Activated CD4-positive, alpha-beta T cell treated with anti-CD3 and anti-CD28 coated beads, Interleukin-2, amount 10 ng/mL, durations not matched to agents 7 days and 5 days (primary cell): ENCODE measurements at places on chromosomes 16 and 17.

- peaks cover 80% of the 10 kb centered on the region for H3K36me3 ChIP-seq
- H3K4me1 ChIP-seq, result peaks cover 92% of the 10 kb centered on the region
- DNase-seq, result no peak
- peak overlapping the region; percentile 94 for H3K27ac ChIP-seq
- H3K27me3 ChIP-seq, result no peaks in the 10 kb centered on the region
These were observed 141.5 kb upstream of the CHMP6 start for GRCh38 chr17:80850109-80850508.

GRCh38 chr17:67082107-67082506 is 37.8 kb downstream of the CACNG1 start:
- no peak overlapping the region for H3K4me3 ChIP-seq
- peaks cover 31% of the 10 kb centered on the region for H3K36me3 ChIP-seq
- H3K4me1 ChIP-seq, result peaks cover 26% of the 10 kb centered on the region
- no peaks in the 10 kb centered on the region for H3K27me3 ChIP-seq
- DNase-seq, result no peak

GRCh38 chr16:88649924-88650748 is 717 bp downstream of the CYBA start:
- no peaks in the 10 kb centered on the region for H3K27me3 ChIP-seq
- peak overlapping the region; percentile 89 for H3K4me3 ChIP-seq
- H3K36me3 ChIP-seq, result peaks cover 11% of the 10 kb centered on the region
- H3K27ac ChIP-seq, result peak overlapping the region; percentile 89
- DNase-seq, result peak; percentile 47

DNA sequence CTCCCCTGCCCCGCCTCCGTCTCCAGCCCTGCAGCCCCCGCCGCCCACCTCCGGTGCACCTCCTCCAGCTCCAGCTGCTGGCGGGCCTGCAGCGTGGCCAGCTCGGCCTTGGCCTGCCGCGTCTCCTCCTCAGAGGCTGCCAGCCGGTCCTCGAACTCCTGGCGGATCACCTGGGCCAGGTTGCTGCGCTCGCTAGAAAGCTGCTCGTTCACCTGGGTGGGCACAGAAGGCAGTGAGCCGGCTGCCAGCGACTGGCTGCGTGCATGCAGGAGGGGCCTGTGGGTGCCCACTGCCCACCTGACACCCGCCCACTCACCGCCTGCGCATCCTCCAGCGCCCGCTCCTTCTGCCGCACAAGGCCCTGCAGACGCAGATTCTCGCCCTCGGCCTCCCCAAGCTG is 24.6 kb upstream of the AATK start:
- no peaks in the 10 kb centered on the region for H3K27me3 ChIP-seq
- H3K27ac ChIP-seq, result no peak overlapping the region
- H3K4me3 ChIP-seq, result no peak overlapping the region
- H3K36me3 ChIP-seq, result no peaks in the 10 kb centered on the region

DNA sequence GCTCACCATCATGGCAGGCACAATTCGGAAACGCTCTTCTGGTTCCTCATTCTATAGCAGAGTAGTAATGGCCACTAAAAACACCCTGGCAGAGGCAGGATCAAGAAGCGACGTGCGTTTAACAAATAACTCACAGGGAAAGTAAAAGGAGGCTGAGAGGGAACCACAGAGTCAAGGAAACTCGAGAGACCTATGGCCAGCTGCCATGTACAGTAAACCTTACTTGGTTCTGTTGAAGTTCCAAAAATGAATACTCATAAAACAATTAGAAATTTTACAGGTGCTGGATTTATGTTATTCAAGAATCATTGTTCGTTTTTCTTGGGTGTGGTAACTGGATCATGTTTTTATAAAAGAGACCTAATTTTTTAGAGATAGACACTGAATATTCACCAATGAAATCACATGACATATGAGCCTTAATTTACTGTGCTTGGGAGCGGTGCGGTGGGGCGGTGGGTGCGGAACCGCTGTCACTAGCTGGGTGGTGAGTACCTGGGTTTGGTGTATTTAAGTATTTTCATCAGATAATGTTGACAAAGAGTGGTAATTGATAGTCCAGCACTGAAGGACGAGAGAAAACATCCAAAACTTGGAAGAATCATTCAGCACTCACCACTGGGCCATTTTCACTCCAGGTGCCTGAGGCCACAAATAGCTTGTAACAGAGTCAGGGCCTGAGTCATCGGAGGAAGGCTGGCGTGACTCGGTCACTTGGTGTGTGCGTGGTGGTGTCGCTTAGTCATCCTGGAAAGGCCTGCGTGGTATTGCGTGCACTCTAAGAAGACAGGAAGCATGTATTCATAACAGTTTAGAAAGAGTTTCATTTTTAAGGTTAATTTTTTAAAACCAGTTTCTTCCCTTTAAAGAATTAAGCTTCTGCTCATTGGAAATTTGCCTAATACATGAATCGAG is 135.4 kb upstream of the CHMP6 start:
- no peaks in the 10 kb centered on the region for H3K27me3 ChIP-seq
- H3K4me3 ChIP-seq, result peak overlapping the region; percentile 15
- H3K4me1 ChIP-seq, result peaks cover 92% of the 10 kb centered on the region
- H3K36me3 ChIP-seq, result peaks cover 71% of the 10 kb centered on the region
- peak; percentile 88 for DNase-seq

DNA sequence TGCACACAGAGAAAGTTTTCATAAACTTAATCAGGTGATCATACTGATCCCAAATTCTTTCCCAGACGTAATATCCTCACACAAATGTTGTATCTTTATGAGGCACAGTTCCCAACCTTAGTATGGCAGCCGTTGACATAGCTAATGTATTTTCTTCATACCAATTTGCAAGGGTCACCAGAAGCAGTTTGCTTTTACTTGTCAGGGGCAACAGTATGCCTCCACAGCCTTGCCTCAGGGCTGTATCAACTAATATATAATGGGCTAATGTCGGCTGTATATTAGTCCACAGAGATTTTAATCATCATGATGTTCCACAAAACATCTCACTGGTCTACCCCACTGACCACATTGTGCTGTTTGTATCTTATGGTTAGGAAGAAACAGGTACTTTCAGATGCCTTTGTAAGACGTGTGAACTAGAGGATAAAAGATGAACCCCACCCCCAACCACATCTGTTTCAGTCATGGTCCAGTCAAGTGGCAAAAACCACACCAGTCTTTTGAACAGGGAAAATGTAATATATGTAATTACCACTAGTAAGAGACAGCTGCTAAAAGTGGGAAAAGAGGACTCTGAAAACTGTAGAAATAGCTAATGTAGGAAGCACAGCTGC is 55.2 kb downstream of the GAN start:
- peaks cover 15% of the 10 kb centered on the region for H3K36me3 ChIP-seq
- H3K27ac ChIP-seq, result no peak overlapping the region
- peaks cover 12% of the 10 kb centered on the region for H3K4me1 ChIP-seq
- DNase-seq, result no peak

- no peaks in the 10 kb centered on the region for H3K27me3 ChIP-seq
- H3K36me3 ChIP-seq, result no peaks in the 10 kb centered on the region
- peaks cover 5% of the 10 kb centered on the region for H3K4me1 ChIP-seq
- DNase-seq, result no peak
- no peak overlapping the region for H3K27ac ChIP-seq
These were observed 193.0 kb downstream of the SPECC1 start for GRCh38 chr17:20202141-20202621.

- H3K36me3 ChIP-seq, result peaks cover 79% of the 10 kb centered on the region
- peak overlapping the region; percentile 96 for H3K27ac ChIP-seq
- peaks cover 65% of the 10 kb centered on the region for H3K4me1 ChIP-seq
These were observed 669 bp downstream of the RNF167 start for GRCh38 chr17:4940555-4941318.

- no peak for DNase-seq
- H3K36me3 ChIP-seq, result no peaks in the 10 kb centered on the region
- H3K27me3 ChIP-seq, result no peaks in the 10 kb centered on the region
- H3K27ac ChIP-seq, result no peak overlapping the region
- peaks cover 43% of the 10 kb centered on the region for H3K4me1 ChIP-seq
These were observed 70.1 kb downstream of the AMFR start for GRCh38 chr16:56355221-56355620.

DNA sequence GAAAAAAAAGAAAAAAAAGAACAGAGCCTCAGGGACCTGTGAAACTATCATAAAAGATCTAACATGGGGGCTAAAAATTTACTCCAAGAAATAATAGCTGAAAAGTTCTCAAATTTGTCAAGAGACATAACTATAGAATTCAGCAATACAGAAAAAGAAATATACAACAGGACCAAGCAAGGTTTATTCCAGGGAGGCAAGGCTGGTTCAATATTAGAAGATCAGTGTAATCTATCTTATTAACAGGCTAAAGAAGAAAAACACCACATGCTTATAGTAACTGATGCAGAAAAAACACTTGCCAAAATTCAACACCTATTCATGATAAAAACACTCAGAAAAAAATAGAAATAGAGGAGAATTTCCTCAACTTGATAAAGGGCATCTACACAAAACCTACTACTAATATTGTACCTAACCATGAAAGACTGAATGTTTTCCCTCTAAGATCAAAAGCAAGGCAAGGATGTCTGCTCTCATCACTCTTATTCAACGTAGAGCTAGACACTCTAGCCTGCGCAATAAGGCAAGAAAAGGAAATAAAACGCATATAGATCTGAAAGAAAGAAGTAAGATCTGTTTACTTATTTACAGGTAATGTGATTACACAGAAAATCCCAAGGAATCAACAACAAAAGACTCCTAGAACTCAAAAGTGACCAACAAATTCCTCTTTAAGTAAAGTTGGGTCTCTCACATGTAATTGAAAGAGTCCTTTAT is 1.2 kb upstream of the ACSM3 start:
- no peaks in the 10 kb centered on the region for H3K27me3 ChIP-seq
- H3K36me3 ChIP-seq, result peaks cover 12% of the 10 kb centered on the region
- peaks cover 28% of the 10 kb centered on the region for H3K4me1 ChIP-seq
- no peak for DNase-seq
- peak overlapping the region; percentile 89 for H3K27ac ChIP-seq
- H3K4me3 ChIP-seq, result peak overlapping the region; percentile 79

GRCh38 chr17:40717776-40718175 is 14.2 kb upstream of the KRT24 start:
- no peak for DNase-seq
- no peak overlapping the region for H3K4me3 ChIP-seq
- no peaks in the 10 kb centered on the region for H3K4me1 ChIP-seq
- H3K36me3 ChIP-seq, result no peaks in the 10 kb centered on the region
- no peak overlapping the region for H3K27ac ChIP-seq

GRCh38 chr16:81942007-81942601 is 69.2 kb downstream of the SDR42E1 start:
- H3K4me3 ChIP-seq, result no peak overlapping the region
- no peaks in the 10 kb centered on the region for H3K36me3 ChIP-seq
- H3K4me1 ChIP-seq, result no peaks in the 10 kb centered on the region
- no peak for DNase-seq

DNA sequence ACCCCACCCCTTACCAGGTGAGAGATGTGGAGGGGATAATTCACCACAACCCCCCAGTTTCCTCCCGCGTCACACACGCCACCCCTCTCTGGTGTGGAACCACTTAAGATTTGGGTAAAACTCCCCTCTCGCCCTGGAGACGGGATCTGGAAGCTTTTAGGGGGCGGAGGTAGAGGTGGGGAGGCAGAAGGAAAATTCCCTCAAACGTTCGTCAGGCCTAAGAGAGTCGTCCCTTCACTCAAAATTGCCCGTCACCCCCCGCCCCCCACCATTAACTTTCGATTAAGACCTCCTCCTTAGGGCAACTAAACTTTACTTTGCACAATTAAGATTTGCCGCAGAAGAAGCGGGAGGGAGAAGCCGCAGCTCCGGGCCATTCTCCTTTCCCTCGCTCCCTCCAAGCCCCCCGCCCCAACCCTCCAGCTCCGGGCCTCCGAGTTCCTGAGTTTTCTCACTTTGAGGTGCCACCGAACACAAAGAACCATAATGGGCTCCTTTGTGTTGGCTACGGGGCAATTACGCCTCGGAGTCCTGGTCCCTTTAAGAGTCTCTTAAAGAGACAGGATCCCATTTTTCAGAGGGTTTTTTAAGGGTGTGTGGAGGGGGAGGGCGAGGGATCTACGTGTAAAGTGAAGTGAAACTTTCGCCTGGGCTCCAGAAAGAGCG is 985 bp upstream of the FZD2 start:
- H3K27ac ChIP-seq, result no peak overlapping the region
- H3K4me1 ChIP-seq, result peaks cover 26% of the 10 kb centered on the region
- H3K27me3 ChIP-seq, result peaks cover 69% of the 10 kb centered on the region
- H3K4me3 ChIP-seq, result peak overlapping the region; percentile 78
- peak; percentile 21 for DNase-seq

DNA sequence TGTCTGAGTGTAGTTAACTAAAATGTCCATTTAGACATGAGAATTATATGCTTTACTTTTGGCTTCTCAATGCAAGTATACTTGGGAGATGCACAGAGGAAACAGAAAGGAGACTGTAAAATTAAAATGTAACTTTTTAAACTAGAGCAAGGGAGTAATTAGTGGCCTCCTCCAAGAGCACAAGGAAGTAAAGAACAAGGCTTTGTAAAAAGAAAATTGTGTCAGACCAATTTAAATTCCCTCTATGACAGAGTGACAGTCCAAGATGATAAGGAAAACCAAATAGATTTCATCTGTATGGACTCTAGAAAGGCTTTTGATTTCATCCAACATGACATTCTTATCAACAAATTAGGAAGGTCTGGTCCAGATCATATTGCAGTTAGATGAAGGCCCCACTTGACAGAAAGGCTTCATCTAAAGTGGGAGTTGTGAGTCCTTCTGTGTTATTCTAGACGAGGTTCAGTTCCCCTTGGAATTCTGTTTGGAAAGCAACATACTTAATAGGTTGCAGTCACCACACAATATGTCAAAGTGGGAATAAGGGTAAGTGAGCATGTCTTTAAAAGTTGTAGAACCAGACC is 6.5 kb upstream of the CAPNS2 start:
- no peaks in the 10 kb centered on the region for H3K36me3 ChIP-seq
- DNase-seq, result no peak
- H3K27me3 ChIP-seq, result peaks cover 11% of the 10 kb centered on the region

DNA sequence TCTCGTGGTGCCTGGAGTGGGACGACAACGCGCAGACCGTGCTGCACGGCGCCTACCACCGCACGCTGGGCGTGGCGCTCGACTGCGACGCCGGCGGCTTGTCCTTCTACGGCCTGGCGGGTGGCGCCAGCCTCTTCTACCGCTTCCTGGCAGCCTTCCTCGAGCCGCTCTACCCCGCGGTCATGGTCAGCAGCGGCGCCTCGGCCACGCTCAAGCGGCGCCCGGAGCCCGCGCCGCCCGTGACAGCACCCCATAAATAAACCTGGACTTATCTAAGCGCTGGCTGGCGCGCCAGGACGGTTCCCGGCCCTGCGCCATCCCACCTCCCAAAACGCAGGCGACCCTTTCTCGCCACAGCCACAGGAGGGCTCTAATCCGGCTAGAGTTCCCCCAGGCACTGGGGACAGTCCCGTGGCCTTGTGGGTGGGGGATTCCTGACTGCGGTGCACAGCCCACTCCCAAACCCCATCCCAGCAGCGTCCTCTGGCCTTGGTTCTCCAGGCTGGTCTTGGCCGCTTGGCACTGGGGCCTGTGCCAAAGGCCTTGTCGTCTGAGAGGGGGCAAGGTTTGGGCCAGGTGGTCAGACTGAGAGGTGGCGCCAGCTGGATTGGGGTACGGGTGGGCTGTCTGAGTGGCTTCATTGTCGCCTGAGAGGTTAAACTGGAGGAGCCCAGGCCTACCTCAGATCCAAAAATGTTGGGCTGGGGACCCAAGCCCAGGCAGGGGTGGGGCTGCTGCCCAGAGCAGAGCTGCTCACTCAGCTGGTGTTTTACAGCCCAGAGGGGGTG is 10.1 kb upstream of the SLC16A5 start:
- peak overlapping the region; percentile 80 for H3K27ac ChIP-seq
- H3K36me3 ChIP-seq, result no peaks in the 10 kb centered on the region
- H3K4me3 ChIP-seq, result peak overlapping the region; percentile 44
- peaks cover 28% of the 10 kb centered on the region for H3K4me1 ChIP-seq
- DNase-seq, result peak; percentile 48

- H3K27me3 ChIP-seq, result no peaks in the 10 kb centered on the region
- H3K4me1 ChIP-seq, result no peaks in the 10 kb centered on the region
- DNase-seq, result no peak
- H3K4me3 ChIP-seq, result no peak overlapping the region
These were observed 6.7 kb downstream of the GP2 start for GRCh38 chr16:20320592-20320991.
